D721Med (cell line): ENCODE measurements at places on chromosomes 2 and 18.

GRCh38 chr18:63348508-63349136 is 18.4 kb downstream of the KDSR start:
- DNase-seq = no peak

- no peak for DNase-seq
Measured at GRCh38 chr2:101003278-101003775, 1.2 kb downstream of the RPL31 start.

DNA sequence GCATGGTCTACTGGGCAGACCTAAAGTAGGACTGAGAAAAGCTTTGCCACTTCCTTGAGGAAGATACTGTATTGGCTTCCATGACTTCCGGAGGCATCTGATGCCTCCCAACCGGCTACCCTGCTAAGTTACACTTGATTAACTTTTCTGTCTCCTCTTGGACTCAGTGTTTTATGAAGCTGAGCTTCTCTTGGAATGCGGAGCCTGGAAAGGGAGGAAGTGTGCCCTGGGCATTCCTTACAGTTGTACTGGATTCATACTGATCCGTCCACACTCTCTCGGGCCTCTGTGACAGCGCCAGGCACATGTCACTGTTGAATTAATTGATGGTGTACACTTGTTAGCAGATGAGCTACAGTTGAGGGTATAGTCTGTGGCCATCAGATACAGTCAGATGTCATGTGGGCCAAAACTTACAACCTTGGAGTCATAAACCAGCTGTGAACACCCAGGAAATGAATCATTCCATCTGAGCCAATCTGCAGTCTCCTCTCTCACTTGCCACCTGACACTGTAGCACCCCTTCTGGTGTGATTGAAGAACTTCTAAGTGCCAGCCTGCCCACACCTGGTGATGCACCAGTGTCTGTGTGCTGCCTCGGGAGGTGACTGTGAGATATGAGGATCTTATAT is 122.5 kb downstream of the FHOD3 start:
- DNase-seq = no peak

DNA sequence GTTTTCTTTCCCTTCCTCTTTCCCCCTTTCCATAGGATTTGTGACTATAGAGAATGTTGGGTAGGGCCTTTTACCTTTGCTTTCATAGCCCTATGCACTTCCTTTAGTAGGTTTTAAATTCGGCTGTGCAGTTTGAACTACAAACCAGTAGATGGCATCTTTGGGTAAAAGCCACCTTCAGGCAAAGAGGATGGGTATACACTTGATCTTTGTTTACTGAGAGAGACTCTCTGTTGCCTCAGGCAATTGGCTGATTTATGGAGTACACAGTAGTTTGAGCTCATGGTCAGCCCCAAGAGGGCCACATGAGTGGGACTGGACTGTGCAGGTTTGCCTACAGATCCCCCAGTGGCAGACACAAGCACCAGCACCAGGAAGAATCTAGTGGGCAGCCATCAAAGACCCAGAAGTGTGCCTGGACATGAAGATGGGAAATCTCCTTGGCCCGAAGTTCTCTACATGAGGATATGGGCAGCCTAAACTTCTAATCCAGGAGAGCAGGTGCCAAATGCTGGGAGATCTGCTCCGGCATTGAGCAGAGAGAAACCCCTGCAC is 1304.3 kb upstream of the DDX18 start:
- DNase-seq = no peak

GRCh38 chr2:218821605-218822211 is 9.9 kb downstream of the PRKAG3 start:
- no peak for DNase-seq
